Stromal cell of bone marrow (primary cell): ENCODE measurements at places on chromosomes 5 and 9.

- DNase-seq, result no peak
Observed at GRCh38 chr5:69052181-69052580, 41.6 kb upstream of the SLC30A5 start.

DNA sequence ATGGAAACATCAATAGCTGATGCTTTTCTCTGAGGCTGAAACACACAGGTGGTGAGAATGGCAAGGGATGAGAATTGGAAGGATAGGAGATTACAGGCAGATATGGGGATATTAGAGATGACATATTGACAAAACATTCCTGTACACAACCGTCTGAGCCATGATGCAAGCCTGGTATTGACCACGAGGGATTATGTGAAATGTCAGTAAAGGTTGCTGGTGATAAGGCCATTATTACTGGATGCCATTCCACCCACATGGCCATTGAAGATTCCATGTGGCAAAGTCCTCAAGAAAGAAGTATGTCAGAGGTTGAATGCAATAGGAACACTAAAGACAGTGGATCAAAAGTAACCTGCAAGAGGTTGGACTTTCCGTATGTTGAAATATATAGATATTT lies 15.7 kb downstream of the GRAMD2B start:
- no peak for DNase-seq

GRCh38 chr5:77642738-77643653 lies 4.5 kb upstream of the OTP start:
- no peak for DNase-seq

GRCh38 chr5:119270960-119271757 lies 84.7 kb upstream of the TNFAIP8 start:
- no peak for DNase-seq

- no peak for DNase-seq
Observed at GRCh38 chr5:60688980-60689379, 11.0 kb downstream of the DEPDC1B start.

GRCh38 chr5:89480406-89481007 lies 597.5 kb upstream of the MEF2C start:
- no peak for DNase-seq

GRCh38 chr5:79269733-79270166 lies 33.8 kb downstream of the JMY start:
- DNase-seq, result no peak

DNA sequence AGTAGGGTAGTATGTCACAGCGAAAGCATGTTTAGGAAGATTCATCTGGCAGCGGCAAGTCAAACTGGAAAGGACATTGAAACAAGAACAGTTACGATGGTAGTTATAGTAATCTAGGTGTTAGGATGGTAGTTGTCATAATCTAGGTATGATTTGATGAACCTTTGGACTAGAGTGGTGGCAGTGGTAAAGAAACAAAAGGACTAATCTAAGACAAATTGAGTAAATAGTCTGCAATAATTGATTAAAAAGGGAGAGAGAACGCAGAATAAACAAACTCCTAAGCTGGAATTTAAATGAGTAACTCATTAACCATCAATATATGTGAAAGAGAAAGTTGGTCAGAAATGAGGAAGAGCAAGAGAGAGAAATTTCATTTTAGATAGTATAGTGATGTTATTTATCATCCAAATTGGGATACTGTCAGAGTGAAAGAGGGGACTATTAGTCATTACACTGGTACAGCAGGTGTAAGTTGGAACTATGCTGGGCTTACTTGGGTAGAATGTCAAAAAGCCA lies 56.8 kb downstream of the MTREX start:
- DNase-seq, result no peak

DNA sequence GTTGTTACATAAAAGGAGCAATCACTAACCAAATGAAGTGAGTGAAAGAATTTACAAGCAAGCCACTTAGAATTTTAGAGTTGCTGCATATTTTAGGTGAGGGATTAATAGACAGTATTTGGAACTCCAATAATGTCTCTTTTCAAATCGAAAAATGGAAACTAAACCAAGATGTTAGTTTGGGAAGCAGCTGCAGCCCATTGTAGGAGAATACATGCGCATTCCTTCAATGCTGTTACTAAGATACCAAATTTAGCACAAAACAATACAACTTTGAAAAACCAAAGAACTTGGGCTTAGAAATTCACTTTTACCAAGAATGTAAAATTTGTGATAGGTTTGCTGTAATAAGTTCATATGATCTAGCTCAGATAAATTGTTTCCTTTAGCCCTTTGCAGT lies 411.8 kb upstream of the CDH6 start:
- no peak for DNase-seq

- no peak for DNase-seq
Observed at GRCh38 chr9:96020792-96021550, 145.5 kb downstream of the ERCC6L2 start.

DNA sequence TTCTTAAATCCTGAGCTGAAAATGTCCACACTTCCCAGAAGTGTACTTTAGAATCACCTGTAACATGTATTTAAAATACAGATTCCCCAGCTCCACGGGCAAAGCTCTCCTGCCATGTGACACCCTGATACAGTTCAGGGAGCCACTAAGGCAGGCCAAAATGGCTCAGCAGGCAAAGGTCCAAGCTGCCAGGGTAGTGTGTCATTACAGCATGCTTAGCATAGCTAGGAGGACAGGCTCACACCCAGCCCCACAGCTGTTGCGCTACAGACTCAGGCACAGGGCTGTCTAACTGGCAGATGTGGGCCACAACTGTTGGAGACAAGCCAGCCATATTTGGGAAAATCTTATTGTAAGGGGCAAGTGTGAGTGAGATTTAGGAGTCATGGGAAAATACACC lies 73.0 kb downstream of the C9orf85 start:
- peak; percentile 28 for DNase-seq

- DNase-seq, result peak; percentile 25
Observed at GRCh38 chr5:81397176-81397575, 3.2 kb upstream of the ACOT12 start.

DNA sequence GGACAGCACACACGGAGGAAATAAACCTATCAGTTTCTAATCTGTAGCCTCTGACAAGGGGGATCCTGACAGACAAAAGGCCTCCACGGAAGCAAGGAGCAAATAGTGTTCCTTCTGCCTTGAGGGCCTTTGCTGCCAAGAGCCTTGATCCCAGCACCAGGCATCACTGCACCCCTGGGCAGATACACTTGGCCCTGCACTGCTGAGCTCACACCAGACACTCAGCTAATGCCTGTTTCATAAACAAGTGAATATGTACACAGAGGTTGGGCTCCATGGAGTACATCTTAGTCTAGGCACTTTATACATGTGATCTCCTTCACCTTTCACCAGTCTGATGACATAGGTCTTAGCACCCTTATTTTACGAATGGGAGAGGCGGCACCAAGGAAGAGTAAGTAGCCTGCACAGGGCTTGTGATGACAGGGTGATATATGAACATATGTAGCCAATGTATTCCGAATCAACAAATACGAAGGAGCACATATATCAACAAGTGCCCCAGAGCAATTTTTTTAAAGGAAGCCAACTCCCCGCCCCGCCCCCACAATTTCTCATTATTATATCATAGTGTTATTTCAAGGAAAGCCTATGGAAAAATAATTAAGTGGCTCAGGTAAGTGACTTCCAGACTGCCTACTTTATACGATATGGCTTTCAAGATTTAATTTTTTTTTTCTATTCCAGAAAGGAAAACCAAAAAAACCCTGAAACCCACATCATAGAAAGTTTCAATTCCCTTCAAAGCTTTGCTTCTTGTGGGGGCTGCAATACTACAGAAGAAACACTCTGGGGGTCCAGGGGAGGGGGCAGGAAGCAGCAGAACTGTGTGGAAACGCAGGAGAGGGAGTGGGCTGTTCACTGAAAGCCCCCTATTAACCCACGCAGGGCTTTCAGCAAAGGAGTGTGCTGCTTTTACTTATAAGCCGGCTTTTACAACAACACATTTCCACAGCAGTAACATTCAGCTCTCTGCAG lies 32.0 kb downstream of the CDC14B start:
- no peak for DNase-seq

DNA sequence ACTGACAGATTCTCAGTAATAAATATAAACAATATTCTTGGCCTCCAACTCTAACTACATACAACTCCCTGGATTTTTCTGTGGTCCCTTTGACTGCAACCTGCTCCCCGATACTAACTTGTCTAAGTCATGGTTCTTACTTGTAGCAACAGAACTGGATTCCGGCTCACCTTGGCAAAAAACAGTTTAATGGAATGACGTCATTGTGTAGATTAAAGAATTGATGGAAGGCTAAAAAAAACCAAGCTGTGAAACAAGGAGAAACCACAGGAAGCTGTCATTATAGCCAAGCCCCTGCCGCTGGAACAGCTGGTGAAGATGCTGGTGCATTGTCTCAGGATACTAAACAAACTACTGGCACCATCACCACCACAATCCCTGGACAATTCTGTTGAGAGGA lies 11.4 kb upstream of the ADAMTS19 start:
- no peak for DNase-seq

DNA sequence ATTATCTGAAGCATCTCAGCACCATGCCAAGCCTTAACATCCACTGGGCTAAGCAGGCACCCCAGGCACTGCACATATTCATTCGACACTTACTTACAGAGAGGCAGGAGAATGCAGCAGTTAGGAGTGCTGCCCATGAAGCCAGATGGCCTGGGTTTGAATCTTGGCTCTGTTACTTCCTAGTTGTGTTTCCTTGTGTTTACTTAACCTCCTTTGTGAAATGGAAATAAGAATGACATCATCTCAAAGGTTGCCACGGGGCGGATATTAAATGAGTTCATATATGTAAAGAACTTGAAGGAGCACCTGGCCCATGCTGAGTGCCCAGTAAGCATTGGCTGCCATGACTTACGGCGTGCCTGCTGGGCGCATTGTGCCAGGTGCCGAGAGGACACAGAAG lies 565.2 kb downstream of the CDK5RAP2 start:
- no peak for DNase-seq

- no peak for DNase-seq
Observed at GRCh38 chr5:146007270-146007669, 70.9 kb downstream of the SH3RF2 start.

GRCh38 chr5:55159763-55160492 lies at the start of gene GPX8:
Gene GPX8 (plus strand): TSS chr5:55160171. CDS start chr5:55160193, 22 bp downstream.
- peak; percentile 79 for DNase-seq

GRCh38 chr9:112489039-112489546 lies 2.5 kb downstream of the KIAA1958 start:
- no peak for DNase-seq

DNA sequence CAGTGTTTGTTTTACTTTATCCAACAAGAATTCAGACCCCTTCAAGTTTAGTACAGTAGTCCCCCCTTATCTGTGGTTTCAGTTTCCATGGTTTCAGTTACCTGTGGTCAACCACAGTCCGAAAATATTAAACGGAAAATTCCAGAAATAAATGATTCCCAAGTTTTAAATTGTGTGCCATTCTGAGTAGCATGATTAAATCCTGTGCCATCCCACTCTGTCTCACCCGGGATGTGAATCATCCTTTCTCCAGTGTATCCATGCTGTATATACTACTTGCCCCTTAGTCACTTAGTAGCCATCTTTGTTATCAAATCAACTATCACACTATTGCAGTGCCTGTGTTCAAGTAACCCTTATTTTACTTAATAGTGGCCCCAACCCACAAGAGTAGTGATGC lies 153.8 kb upstream of the RASA1 start:
- DNase-seq, result peak; percentile 72

DNA sequence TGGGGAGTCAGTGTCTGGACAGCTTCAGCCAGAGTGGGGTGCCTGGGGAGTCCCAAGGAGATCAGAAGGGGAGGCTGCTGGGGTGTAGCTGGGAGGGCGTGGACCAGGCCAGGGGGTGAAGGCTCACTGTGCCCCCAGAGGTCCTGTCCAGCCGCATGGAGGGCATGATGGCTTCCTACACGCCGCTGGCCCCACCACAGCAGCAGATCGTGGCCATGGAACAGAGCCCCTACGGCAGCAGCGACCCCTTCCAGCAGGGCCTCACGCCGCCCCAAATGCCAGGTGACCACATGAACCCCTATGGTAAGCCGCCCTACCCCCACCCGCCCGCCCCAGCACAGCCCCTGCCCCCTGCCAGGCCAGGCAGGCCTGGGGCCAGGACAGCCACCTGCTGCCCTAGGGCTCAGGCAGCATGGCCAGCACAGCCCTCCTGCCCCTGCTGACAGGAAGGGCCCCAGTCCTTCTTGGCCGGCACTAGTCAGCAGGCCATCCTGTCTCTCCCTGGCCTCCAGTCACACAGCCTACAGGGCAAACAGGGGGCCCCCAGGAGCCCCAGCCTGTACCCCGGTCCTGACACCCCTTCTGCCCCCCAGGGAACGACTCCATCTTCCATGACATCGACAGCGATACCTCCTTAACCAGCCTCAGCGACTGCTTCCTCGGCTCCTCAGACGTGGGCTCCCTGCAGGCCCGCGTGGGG lies 82.1 kb downstream of the LMX1B start:
- DNase-seq, result no peak

- no peak for DNase-seq
Observed at GRCh38 chr9:28900406-28900805, 1327.1 kb upstream of the C9orf72 start.

DNA sequence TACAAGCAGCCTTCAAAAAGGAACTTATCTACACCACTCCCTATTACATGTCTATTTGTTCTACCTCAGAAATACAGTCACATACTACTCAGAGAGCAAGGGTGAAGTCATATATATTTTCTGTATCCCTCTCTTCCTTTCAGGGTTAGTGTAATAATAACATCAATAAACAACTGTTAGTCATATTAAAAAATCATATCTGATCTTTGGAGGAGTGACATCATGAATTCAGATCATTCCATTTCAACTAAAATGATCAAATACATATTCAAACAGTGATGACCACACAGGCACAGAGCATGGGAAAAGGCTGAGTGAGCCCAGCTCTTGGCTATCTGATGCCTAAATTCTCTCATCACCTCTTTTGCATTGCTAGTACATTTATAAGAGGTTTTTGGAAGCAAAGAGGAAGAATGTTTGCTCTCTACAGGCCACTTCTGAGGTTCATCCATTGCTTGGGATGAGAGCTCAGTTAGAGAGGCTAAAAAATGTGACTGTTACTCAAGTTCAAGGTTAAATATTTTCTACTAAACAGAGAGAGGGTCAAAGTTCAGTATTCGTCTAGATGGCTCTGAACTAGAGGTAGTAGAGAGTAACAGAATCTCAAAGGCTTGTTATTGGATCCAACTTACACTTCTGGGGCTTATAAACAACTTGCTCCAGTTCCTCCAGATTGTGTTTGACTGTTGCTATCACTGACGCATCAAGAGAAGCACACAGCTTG lies 39.0 kb downstream of the RIGI start:
- DNase-seq, result no peak

- DNase-seq, result no peak
Observed at GRCh38 chr5:89948977-89949376, 460.6 kb downstream of the CETN3 start.

DNA sequence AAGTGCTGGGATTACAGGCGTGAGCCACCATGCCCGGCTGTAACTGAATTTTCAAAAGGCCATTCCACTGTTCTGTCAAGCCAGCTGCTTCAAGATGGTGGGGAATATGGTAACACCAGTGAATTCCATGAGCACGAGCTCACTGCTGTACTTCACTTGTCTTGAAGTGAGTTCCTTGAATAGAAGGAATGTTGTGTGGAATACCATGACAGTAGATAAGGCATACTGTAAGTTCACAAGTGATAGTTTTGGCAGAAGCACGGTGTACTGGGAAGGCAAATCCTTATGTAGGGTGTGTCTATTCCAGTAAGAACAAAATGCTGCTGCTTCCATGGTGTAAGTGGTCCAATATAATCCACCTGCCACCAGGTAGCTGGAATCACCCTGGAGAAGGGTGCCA lies 6.6 kb upstream of the PRXL2C start:
- no peak for DNase-seq

- no peak for DNase-seq
Observed at GRCh38 chr5:155631116-155631515, 617.6 kb downstream of the KIF4B start.
